HAP-1 (cell line): ENCODE measurements at places on chromosomes 5 and 9.

- DNase-seq: no peak
Observed at GRCh38 chr5:1032011-1032410, 23.4 kb downstream of the NKD2 start.

- DNase-seq: no peak
Observed at GRCh38 chr5:149344151-149344550, 1.1 kb upstream of the GRPEL2 start.

GRCh38 chr5:101673120-101673519 lies 623.0 kb downstream of the SLCO4C1 start:
- no peak for DNase-seq

DNA sequence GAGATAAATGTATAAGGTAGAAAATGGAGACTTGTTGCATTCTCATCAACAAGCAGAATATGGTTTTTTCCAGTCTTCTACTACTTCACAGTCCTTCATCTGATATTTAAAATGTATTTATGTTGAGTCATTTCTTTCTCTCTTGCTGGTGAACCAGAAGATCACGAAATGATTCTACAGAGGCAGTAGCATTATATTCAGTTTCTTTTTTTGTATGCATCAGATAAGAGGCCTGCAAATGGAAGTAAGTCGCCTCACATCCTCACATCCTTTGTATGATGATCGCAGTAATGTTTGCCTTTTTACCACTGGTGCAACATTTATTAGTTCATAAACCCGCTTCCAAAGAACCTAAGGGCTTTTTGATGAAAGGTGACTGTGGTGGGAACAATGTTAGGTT lies 22.1 kb upstream of the IL13 start:
- no peak for DNase-seq

GRCh38 chr5:132457371-132458225 lies 33.0 kb downstream of the IRF1 start:
- DNase-seq: no peak

DNA sequence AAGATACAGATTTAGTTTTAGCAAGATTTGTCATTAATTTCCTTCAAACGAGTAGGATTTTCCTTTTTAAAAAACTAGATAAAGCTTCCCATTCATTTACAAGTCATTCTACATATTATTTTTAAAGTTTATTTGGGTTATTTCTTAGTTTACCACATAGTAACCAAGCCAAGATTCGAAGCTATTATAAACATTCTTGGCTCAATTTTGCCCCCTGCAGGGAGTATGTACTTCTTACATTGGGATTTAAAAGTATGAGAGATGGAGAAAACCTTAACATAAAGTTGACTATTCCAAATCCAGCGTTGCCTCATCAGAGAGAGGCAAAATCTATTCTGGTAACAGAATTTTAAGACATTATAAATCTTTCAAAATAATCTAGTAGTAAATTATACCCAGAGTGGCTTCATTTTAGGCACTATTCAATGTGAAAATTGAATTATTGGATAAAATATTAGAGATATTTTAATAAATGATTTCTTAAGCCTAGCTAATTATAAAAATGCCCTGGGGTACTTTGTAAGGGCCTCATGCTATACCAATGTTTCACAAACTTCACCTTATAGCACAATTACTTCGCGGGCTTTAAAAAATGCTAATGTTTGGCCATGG lies 39.1 kb downstream of the FBN2 start:
- peak; percentile 22 for DNase-seq

- DNase-seq: no peak
Observed at GRCh38 chr5:159713773-159714172, 202.5 kb upstream of the ADRA1B start.

DNA sequence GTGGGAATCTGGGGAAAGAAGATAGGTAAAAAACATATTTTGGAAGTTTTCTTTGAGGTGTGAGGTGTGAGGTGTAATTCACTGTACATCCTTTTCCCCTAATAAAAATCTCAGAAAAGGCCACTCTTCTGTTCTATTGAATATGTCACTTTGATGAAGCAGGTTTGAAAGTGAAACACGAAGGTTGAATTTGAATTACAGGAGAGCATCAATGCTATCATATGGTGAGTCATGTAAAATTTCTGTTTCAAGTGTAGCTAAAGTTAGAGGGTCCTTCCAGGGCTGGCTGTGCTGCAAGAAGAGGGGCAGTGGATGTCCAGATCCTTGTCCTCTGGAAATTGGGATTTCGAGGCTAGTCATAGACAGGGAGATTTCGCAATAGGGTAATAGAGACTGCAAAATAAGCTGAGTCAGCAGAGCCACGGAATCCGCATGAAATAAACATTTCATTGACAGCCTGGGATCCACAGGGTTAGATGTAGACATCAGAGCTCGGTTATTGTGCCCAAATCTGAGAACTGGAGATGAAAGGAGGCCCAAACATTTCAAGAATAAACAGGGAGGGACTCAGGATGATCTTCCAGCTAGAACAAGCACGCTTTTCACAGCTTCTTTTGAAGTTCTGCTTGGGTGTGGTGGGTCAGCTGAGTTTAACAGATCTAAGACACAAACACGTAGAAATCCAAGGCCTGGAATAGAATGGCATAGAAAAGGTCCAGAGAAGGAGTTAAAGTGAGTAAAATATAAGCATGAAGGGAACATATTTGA lies 194.4 kb upstream of the CDKN2B start:
- DNase-seq: no peak

DNA sequence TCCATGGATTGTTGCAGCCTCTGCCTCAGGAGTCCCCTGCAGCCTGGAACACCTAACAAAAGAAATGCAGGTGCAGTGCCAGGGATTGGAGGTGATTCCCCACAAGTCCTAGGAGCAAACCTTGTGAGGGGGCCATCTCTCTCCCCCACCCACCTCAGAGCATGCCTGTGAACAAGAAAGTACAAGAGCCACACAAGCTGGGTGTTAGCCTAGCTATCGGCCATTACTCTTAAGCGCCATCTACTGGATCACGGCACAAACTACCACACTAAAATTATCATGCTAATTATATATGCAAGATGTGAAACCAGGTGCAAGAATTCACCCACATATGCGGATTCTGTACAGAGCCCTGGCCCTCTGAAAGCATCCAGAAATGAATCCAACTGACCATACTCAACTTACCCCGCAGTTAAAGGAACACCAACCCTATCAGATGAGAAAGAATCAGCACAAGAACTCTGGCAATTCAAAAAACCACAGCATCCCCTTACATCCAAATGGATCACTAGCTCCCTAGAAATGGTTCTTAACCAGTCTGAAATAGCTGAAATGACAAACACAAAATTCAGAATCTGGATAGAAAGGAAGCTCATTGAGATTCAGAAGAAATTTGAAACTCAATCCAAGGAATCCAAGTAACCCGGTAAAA lies 16.5 kb upstream of the PRSS3 start:
- peak; percentile 65 for DNase-seq

DNA sequence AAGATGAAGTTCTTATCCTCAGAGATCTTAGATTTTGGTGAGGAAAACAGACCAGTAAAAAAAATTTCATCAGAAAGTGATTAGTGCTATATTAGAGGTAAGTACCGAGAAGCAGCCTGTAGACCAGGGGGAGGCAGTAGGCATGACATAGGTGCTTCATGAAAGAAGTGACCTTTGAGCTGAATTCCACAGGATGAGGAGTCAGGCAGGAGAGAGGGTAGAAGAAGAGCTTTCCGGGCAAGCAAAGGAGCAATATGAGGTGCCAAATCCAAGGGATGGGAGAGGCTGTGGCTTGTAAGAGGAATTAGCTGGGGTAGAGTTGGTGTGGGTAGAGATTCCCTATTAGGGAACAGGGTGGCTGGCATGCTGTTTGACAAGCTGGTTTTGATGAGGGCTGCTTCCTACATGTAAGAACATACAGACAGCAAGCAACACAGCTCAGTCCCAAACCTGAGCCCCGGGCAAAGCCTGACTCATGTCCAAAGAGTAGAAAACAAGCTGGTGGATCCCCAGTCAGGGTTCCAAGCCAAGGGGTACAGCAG lies 48.4 kb upstream of the PWWP2A start:
- DNase-seq: no peak

DNA sequence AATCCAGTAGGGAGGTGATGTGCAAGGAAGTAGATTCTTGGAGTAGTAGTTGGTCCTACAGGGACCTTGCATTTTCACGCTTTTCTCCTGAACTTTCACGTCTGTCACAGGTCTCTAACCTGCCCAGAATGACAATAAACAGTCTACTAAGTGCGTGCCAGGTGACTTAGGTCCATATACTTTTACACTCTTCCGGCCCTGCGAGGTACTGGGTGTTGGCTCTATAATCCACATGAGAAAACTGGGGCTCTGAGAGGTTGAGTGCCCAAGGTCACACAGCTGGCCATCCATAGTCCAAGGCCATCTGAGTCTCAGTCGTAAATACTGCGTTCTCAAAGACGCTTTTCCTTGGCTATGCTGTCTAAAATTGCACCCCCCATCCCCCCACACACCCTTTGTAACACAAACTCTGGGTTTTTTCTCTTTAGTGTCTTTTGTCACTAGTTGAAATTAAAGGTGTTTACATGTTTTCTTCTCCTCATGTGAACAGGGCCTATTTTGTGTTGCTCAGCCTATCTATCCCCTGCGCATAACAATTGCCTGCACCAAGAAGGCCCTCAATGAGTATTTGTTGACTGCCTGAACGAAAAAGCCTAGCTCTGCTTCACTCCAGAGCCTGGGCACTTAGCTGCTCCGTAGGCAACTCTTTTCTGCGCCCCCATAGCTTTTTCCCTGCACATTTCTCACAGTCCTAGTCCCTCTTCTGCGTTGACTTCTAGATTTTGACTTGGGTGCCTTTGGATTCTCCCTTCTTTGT lies 943 bp downstream of the SFXN1 start:
- peak; percentile 19 for DNase-seq

DNA sequence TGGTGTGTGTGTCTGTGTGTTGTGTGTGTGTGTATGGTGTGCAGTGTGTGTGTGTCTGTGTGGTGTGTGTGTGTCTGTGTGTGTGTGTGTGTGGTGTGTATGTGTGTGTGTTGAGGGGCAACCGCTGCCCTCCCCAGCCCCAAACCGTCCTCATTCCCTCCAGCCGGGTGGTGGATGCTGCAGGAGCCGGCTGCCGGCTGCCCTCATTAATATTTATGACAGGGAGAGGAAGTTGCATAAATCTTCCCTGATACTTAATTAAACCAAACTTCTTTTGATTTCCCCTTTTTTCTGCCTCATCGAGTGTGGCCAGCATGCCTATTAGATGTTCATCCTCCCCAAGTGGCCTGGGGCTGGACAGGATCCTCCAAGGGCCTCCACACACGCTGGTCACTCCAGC lies 121.4 kb upstream of the MVB12B start:
- DNase-seq: no peak

DNA sequence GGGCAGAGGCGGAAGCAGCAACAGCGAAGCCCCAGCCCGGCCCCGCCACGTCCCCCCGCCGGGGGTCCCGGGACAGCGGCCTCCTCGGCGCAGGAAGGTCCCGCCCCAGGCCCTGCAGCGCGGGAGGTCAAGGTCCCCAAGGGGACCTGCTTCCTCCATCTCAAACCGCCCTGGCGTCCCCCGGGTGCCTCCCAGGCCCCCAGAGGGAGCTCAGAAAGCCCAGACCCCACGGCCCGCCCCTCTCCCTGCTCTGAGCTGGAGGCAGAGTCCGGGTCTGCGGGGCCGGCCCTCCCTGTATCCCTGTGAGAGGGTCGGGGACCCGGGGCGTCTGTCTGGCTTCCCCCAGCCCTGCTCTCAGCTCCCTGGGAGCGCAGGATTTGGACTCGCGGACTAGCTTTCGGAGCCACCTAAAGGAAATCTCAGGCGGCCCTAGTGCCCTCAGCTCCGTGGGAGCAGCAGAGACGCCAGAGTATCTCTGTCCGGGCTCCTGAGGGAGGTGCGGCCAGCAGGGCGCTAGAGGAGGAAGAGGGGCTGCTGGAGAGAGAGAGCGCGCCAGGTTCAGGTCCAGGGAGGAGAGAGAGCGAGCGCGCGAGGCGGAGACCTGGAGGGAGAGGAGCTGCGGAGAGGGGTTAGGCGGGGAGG lies 30.7 kb downstream of the EXOC3 start:
- peak; percentile 19 for DNase-seq

GRCh38 chr9:77705636-77706035 lies 57.5 kb upstream of the GNA14 start:
- DNase-seq: no peak

- no peak for DNase-seq
Observed at GRCh38 chr5:137113939-137114338, 385.2 kb downstream of the SPOCK1 start.

GRCh38 chr5:172791726-172792445 lies 20.9 kb upstream of the DUSP1 start:
- DNase-seq: no peak

DNA sequence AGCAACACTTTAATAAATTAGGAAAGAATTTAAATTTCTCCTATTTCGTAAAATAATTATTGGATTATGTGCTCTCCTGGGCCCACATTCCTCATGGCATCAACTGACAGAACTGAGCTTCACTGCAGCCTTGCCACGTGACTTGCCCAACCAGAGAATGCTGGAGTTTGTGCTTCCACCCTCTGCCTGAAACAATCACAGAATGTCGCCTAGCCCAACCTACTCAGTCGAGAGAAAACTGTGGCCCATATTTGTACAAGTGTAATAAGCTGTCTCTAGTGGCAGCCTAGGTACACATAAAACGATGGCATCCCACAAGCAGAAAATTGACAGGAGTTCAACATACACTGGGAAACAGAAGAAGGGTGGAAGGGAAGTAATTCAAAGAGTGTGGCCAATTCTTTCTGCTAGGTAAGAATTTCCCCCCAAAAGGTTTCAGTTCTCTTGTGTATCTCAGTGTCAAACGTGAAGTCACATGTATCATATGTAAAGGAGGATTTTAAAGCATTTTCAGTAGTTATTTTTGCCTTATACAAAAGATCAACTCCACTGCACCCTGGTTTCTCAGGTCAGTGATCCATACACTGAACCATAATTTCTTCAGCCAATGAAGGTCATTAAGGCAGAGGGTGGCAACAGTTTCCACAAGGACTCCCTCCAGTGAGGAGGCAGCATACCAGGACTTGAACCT lies 41.7 kb downstream of the ZNF608 start:
- DNase-seq: no peak

DNA sequence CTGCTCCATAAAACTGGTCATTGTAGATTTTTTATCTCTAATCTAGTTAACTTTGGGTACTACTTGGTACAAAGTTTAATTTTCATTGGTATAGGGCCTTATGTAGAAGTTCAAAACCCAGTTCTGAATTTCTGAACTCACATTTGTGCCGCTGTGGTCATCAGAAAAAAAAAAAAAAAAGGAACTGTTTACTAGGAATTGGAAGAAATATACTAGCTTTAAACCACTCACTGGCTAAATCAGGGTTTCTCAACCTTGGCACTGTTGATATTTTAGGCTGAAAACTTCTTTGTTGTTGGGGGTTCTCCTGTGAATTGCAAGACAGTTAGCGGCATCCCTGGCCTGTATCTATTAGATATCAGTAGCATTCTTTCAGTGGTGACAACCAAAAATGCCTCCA lies 4.1 kb upstream of the ZFYVE16 start:
- DNase-seq: no peak
